ENCODE measurements at places on chromosomes 7 and 10.

GRCh38 chr10:104640339-104641186 lies 527 bp upstream of the SORCS3 start:
- peak; percentile 28 for DNase-seq

- DNase-seq = no peak
Observed at GRCh38 chr10:17026686-17027485, 102.7 kb downstream of the CUBN start.

GRCh38 chr7:13099154-13099795 lies 411.8 kb downstream of the ARL4A start:
- DNase-seq = no peak

DNA sequence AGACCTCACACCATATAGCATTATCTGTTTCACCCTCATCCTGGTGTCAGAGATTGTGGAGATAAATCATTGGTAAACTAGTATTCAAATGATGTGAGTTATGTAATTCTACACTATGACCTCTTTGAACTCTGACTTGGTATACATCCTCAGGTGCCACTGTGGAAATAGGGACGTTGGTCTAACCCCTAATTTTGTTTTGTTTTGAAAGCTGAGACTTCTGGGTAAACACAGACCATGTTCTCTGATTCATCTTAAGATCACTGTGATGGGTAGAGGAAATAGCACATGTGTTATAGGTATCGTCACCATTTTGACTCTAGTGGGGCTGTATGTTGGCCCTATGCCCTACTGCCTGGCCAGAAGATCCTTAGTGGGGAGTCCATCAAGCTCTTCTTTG lies 241.6 kb downstream of the CCDC7 start:
- no peak for DNase-seq

GRCh38 chr10:86899132-86899531 lies 58.3 kb downstream of the MMRN2 start:
- no peak for DNase-seq

- DNase-seq = no peak
Observed at GRCh38 chr7:131843898-131844331, 287.5 kb upstream of the PODXL start.

- DNase-seq = no peak
Observed at GRCh38 chr10:12337453-12338372, 11.6 kb upstream of the CAMK1D start.

DNA sequence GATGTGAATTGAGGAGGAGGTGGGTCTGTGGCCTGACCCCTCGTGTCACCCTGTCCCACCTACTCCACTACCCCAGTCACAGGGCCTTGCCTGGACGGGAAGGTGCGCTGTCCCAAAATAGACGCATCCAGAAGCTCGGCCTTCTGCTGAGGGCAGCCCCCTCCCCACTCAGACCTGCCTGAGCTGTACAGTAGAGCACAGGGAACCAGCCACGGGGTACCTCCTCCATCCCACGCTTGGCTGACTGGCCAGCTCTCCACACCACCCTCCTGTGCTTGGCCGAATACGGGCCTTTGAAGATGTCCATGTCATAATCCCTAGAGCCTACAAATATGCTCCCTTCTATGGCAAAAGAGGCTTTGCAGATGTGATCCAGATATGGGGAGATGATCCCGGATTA lies 88.3 kb downstream of the CHST15 start:
- DNase-seq = peak; percentile 56

GRCh38 chr10:97445357-97445721 lies 467 bp downstream of the EXOSC1 start:
- no peak for DNase-seq

DNA sequence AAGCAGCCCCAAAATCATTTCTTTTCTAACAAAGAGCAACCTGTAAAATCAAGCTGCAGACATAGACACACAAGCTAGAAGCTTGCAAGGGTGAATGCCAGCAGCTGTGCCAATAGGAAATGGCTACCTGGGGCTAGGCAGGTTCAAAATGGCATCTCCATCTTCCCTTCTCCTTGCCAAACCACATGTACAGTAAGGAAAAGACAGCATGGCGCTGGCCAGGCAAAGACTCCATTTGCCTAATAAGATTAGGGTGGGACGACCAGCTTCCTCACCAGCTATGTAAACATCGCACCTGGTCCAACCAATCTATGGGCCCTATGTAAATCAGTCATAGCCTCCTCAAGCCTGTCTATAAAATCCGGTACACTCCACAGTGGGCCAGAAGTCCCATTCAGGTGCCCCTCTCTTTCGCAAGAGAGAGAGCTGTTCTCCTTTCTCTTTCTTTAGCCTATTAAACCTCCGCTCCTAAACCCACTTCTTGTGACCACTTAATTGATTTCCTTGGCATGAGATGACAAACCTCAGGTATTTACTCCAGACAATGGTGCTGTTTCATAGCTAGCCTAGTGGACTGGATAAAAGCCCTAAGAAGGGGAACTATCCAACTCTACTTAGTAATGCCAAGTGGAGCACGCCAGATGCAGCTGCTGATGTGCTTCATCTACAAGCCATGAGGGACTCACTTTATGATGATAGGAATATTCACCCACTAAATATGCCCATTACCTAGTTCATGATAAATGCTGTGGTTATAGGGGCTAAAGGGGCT lies 44.1 kb downstream of the HTR7 start:
- no peak for DNase-seq

- DNase-seq = no peak
Observed at GRCh38 chr7:126440542-126440941, 812.2 kb downstream of the GRM8 start.

GRCh38 chr7:34333925-34334324 lies 324.1 kb upstream of the NPSR1 start:
- DNase-seq = no peak

DNA sequence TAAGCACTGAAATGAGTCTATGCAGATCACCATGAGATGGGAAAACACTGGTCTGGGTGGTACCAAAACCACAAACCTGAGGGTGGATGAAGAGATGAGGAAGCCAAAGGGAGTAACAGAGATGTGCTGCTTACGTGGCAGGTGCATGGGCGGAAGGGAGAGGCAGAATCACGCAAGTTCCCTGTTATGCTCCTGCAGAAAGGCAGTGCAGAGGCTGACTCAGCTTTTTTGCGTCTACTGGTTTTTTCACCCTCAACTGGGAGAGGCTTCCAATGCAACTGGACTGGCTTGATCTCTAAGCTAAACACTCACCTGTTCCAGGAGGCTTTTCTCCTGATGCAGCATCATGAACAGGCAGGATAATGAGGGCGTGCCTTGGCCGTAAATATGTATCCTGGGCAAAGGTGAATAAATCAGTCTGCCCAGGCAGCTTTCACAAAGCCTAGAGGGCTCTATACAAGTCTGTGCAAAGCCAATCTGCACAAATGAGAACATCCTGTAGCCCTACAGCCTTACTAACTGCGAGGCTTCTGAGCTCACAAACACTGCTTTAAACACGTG lies 95.4 kb upstream of the AFAP1L2 start:
- no peak for DNase-seq

DNA sequence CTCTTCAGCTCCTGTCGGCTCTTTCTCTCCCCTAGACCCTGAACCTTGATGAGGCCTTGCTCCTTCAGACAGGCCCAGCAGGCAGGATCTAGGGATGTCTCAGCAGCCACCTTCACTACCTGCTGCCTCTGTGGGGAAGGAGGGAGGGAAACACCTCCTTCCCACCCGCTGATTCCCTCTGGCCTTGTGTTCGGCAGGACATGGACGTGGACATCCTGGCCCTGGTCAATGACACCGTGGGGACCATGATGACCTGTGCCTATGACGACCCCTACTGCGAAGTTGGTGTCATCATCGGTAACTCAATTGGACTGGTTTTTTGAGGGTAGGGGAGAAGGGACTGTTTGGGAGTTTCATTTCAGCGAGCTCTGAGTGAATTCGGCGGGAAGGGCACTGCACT lies 20.3 kb downstream of the HKDC1 start:
- no peak for DNase-seq

DNA sequence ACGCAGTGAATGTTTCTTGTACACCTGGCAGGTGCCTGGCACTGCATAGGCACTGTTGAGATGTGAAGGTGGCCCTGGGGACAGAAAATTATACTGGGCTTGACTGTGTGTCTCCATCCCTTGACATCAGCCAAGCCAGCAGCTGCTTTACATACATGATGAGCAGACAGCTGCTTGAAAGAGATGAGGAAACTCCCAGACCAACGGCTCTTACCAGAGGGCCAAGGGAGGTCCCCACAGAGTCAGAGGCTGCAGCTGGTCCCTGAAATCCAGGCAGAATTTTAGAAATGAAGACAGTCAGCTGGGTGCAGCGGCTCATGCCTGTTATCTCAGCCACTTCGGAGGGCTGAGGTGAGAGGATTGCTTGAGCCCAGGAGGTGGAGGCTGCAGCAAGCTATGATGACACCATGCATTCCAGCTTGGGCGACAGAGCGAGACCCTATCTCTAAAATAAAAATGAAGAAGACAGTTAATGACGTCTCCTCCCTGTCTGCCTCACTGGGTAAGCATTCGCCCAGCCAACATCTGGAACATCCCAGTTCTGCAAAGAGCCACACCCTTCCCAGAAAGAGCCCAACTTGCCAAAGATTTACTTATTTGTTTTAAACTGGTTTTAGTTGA lies 17.6 kb downstream of the LIMK1 start:
- DNase-seq = no peak

DNA sequence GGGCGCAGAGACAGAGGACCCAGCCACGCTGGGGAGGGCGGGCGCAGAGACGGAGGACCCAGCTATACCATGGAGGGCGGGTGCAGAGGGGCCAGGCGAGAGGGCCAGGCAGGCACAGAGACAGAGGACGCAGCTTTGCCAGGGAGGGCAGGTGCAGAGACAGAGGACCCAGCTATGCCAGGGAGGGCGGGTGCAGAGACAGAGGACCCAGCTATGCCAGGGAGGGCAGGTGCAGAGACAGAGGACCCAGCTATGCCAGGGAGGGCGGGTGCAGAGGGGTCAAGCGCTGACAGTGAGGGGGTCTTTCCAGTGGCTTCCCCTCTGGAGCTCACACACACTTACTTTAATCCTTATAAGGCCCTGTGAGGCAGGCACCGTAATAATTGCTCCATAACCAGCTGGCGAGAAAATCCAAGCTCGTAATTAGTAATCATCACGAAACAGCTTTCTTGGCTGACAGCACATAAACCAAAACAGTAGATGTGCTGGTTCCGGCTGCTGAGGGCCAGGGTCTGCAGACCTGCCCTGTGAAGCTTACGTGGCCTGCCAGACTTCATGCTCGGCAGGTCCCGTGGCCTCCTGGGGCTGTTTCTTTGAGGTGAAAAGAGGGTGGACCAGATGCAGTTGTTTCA lies 137.2 kb downstream of the VIPR2 start:
- DNase-seq = no peak

DNA sequence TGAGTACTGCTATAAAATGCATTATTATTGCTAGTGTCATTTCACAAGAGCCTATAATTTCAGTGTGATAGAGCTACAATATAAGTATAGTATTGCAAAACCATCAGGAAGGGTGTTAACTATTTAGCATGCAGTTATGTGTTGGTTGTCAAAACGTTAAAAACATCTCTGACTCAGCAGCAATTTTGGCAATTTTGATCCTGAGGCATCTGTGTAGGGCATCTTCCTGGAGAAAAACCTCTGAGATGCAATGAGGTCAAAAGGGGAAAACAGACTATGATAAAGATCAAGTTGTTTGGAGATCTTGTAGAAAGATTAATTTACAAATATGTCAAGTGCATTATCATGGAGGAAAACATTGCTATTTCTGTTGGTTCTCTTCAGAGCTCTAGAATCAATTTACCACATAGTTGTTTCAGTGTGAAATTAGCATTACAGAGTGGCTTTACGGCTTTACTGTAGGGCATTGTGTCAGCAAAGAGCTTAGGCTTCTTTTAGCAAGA lies 5.3 kb downstream of the CFTR start:
- DNase-seq = no peak

DNA sequence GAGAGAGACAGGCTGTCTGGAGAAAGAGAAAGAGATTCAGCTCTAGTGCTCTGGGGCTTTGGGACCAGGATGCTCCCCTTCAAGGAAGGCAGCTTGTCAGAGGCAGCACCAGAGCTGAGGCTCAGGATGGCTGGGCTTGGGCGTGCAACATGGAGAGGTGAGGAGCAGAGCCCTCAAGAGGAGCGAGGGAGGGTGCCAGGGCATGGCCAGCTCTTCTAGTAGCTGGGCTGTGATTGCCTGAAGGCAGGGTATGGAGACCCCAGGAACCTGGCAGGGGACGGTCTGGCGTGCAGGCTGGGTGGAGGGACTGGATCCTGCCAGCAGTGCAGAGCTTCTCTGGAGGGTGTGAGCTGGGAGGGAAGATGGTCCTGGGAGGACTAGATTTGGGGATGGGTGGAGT lies 40.2 kb downstream of the ANTXRL start:
- no peak for DNase-seq

DNA sequence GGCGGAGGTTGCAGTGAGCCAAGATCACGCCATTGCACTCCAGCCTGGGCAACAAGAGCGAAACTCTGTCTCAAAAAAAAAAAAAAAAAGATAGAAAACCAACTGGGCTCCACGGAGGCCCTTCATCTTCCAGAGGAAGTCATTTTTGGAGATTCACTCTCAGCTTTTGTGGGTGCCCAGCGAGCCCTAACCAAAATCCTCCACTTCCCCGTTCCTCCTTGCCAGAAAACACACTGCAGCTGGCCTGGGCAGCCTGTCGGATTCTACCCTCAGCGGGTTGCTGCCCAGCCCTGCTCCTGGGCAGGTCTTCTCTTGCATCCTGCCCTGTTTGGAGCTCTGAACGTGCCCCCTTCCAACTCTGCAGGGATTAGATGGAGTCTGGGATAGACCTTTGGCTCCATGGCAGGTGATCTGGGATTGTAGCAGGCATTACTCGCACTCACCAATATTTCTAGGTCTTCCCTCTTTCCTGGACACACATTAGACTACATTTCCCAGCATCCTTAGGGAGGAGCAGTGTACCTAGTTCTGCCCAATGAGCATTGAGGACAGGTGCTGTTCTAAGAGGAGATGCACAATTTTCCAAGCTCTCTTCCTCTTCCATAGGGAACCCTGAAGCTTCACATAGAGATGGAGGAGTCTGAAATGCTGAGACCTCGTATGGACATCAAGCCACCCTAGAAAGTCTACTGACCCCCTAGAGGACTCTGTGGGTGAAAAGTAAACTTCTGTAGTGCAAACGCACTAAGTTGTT lies 4.6 kb downstream of the GRID2IP start:
- DNase-seq = no peak

GRCh38 chr7:150446288-150446938 lies 4.0 kb upstream of the GIMAP8 start:
- DNase-seq = no peak

GRCh38 chr10:71550628-71551027 lies 153.9 kb downstream of the CDH23 start:
- DNase-seq = no peak

GRCh38 chr10:129601737-129602136 lies 134.7 kb downstream of the MGMT start:
- peak; percentile 71 for DNase-seq

- DNase-seq = no peak
Observed at GRCh38 chr10:48550977-48551376, 53.9 kb downstream of the ARHGAP22 start.

GRCh38 chr10:18658271-18659124 lies 733 bp upstream of the ARL5B start:
- no peak for DNase-seq

GRCh38 chr7:131773413-131773812 lies 217.0 kb upstream of the PODXL start:
- DNase-seq = no peak

All from WERI-Rb-1 (cell line).